A549 treated with CORT108297 at 1 μM for 4 hours (cell line): ENCODE measurements at places on chromosomes 11 and 22. TPM values are rescaled to one million over a fixed set of nuclear protein-coding genes. Genes with fewer than 3 reads are reported as not detected.

ALX4 gene
- total RNA-seq = 3.8 to 5.7 TPM (median 5.2 TPM) in 5 replicates

TIMP3 gene
- total RNA-seq = 1.5 to 2.7 TPM (median 1.9 TPM) in 5 replicates

MCAM gene
- total RNA-seq = 9.8 to 13.2 TPM (median 11.5 TPM) in 5 replicates

OR52E8 gene
- not detected in 5 replicates for total RNA-seq

TMEM86A gene
- total RNA-seq = 0.21 to 0.62 TPM (median 0.41 TPM) in 5 replicates

CD3D gene
- total RNA-seq = not detected in 5 replicates

KCNE3 gene
- total RNA-seq = 0.05 TPM in 1 of 5 replicates, not detected in the others

DDIAS gene
- total RNA-seq = 16.1 to 19.4 TPM (median 18.4 TPM) in 5 replicates

ARRB1 gene
- total RNA-seq = 3.4 to 4.6 TPM (median 4.2 TPM) in 5 replicates

PYGM gene
- 0.18 to 0.54 TPM (median 0.25 TPM) in 5 replicates for total RNA-seq

FOLR1 gene
- 0.08 to 0.13 TPM (median 0.10 TPM) in 4 of 5 replicates, not detected in the other for total RNA-seq

HEPN1 gene
- total RNA-seq = not detected in 5 replicates

MFRP gene
- not detected in 5 replicates for total RNA-seq

COMT gene
- total RNA-seq = 129 to 173 TPM (median 170 TPM) in 5 replicates

THY1 gene
- 11.6 to 15.3 TPM (median 13.7 TPM) in 5 replicates for total RNA-seq

EML3 gene
- total RNA-seq = 17.8 to 28.8 TPM (median 24.5 TPM) in 5 replicates

ACCS gene
- total RNA-seq = 13.7 to 19.7 TPM (median 18.3 TPM) in 5 replicates

DEFB131B gene
- total RNA-seq = not detected in 5 replicates

DDI1 gene
- not detected in 5 replicates for total RNA-seq

BBOX1 gene
- total RNA-seq = 0.05 to 0.39 TPM in 2 of 5 replicates, not detected in the others

OLFML1 gene
- total RNA-seq = 0.03 TPM in 1 of 5 replicates, not detected in the others

UPK3A gene
- total RNA-seq = not detected in 5 replicates

SNX32 gene
- total RNA-seq = 0.06 to 0.27 TPM (median 0.08 TPM) in 3 of 5 replicates, not detected in the others

MMP12 gene
- 0.05 to 0.07 TPM (median 0.06 TPM) in 3 of 5 replicates, not detected in the others for total RNA-seq

MYEOV gene
- total RNA-seq = 98.5 to 119 TPM (median 112 TPM) in 5 replicates

RNF214 gene
- 8.3 to 12.3 TPM (median 9.2 TPM) in 5 replicates for total RNA-seq

USH1C gene
- 0.59 to 1.5 TPM (median 1.0 TPM) in 5 replicates for total RNA-seq

SAAL1 gene
- total RNA-seq = 37.5 to 42.2 TPM (median 39.3 TPM) in 5 replicates

DRICH1 gene
- total RNA-seq = 0.08 to 0.43 TPM (median 0.12 TPM) in 4 of 5 replicates, not detected in the other

NPAS4 gene
- not detected in 5 replicates for total RNA-seq

FSHB gene
- not detected in 5 replicates for total RNA-seq

DCDC1 gene
- total RNA-seq = 0.28 to 0.69 TPM (median 0.57 TPM) in 5 replicates

RASGRP2 gene
- 1.0 to 1.5 TPM (median 1.1 TPM) in 5 replicates for total RNA-seq

BAIAP2L2 gene
- total RNA-seq = 3.1 to 5.8 TPM (median 5.4 TPM) in 5 replicates

SCGB1C1 gene
- not detected in 5 replicates for total RNA-seq

SLC25A18 gene
- total RNA-seq = 0.08 TPM in 1 of 5 replicates, not detected in the others

MFNG gene
- 1.4 to 3.5 TPM (median 2.5 TPM) in 5 replicates for total RNA-seq

NXPE1 gene
- total RNA-seq = not detected in 5 replicates

LRRN4CL gene
- total RNA-seq = 0.04 to 0.21 TPM (median 0.05 TPM) in 4 of 5 replicates, not detected in the other

TEX12 gene
- 0.17 TPM in 1 of 5 replicates, not detected in the others for total RNA-seq

GDPD4 gene
- total RNA-seq = not detected in 5 replicates

MMP13 gene
- 0.05 TPM in 2 of 5 replicates, not detected in the others for total RNA-seq

SSTR3 gene
- total RNA-seq = not detected in 5 replicates

KREMEN1 gene
- 2.5 to 4.6 TPM (median 3.5 TPM) in 5 replicates for total RNA-seq

EHF gene
- 0.58 to 0.81 TPM (median 0.69 TPM) in 5 replicates for total RNA-seq

NRGN gene
- 6.3 to 11.9 TPM (median 11.1 TPM) in 5 replicates for total RNA-seq

NLRP10 gene
- not detected in 5 replicates for total RNA-seq

OR52B2 gene
- total RNA-seq = not detected in 5 replicates

OR51E1 gene
- not detected in 5 replicates for total RNA-seq

TLCD5 gene
- total RNA-seq = 5.1 to 8.7 TPM (median 7.2 TPM) in 5 replicates

MS4A7 gene
- total RNA-seq = not detected in 5 replicates

DNAL4 gene
- total RNA-seq = 9.2 to 11.8 TPM (median 10.7 TPM) in 5 replicates

GRIA4 gene
- not detected in 5 replicates for total RNA-seq

OR2AG1 gene
- not detected in 5 replicates for total RNA-seq
